Karpas-422 (cell line): ENCODE measurements at places on chromosomes 2 and 18. TPM values are rescaled to one million over a fixed set of nuclear protein-coding genes. Genes with fewer than 3 reads are reported as not detected.

TEKT4 gene
- total RNA-seq: not detected in 2 replicates

CCDC74A gene
- total RNA-seq: 7.8 and 18.6 TPM in 2 replicates

STON1 gene
- total RNA-seq: 0.63 and 2.8 TPM in 2 replicates

IRS1 gene
- total RNA-seq: 3.5 and 3.9 TPM in 2 replicates

DNA sequence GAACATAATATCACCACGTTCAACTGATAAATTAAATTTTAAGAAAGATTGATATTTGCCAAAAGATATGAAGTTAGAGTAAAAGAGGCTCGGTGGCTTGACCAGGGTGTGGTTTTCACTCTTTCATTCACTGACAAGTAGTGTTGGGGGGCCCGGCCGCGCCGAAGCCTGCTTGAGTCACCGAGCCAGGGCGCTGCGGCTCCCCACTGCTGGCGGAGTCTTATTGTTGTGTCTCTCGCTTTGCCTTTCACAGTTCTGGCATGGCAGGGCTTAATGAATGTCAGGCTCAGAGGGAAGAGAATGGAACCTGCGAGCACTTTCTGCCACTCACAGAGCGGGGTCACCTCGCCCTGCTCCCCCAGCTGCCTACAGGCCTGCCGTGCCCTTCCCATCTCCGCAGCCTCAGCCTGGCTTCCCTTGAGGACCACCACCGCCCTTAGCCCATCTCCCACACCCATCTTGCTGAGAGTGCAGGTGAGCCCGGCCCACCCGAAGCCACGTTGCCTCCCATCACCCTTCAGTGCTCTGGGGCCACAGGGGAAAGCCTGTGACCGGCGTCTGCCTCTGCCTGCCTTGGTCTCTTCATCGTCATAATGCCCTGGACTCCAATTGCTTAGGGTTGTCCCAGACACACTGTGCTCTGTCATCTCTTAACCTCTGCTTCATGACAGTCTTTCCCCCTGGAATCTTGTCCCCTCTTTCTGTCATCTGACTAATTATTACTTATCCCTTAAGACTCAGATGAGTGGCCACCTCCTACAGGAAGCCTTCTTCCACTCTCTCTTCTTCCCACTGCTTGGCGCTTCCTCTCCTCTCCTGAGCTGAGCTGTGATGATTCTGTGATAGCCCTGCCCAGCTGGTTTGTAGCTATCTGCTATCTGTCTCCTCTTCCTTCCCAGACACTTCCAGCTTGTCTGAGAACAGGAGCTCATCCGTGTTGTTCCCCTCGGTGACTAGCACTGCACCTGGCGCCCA lies 142.5 kb downstream of the FAM210A start:
- peaks cover 99% of the 10 kb centered on the region for H3K4me1 ChIP-seq
- no peaks in the 10 kb centered on the region for H3K27me3 ChIP-seq
- H3K4me3 ChIP-seq: peak overlapping the region; percentile 42
- H3K27ac ChIP-seq: peak overlapping the region; percentile 99

- no peaks in the 10 kb centered on the region for H3K4me1 ChIP-seq
- no peaks in the 10 kb centered on the region for H3K36me3 ChIP-seq
- DNase-seq: peak; percentile 54
- no peak overlapping the region for H3K27ac ChIP-seq
- no peak overlapping the region for H3K4me3 ChIP-seq
Measured at GRCh38 chr2:75204833-75205232, 5.5 kb upstream of the TACR1 start.

DNA sequence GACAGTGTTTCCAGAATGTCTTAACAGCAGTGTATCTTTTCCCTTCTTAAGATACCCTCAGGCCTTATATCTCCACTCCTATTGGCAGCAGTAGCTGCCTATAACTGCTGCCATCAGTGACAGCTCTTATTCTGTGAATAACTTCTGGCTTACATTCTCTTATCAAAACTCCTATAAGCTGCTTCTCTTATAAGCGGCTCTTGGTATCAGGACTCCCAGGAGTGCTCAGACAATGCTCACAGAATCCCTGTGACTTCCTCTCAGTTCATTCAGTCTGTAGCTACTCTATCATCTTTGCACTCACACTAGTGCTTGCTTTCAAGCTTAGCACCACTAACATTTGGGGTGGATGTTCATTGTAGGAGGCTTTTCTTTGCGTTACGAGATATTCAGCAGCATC lies 143.7 kb upstream of the CDH7 start:
- no peak overlapping the region for H3K27ac ChIP-seq
- DNase-seq: no peak
- no peaks in the 10 kb centered on the region for H3K36me3 ChIP-seq
- no peaks in the 10 kb centered on the region for H3K27me3 ChIP-seq

DNA sequence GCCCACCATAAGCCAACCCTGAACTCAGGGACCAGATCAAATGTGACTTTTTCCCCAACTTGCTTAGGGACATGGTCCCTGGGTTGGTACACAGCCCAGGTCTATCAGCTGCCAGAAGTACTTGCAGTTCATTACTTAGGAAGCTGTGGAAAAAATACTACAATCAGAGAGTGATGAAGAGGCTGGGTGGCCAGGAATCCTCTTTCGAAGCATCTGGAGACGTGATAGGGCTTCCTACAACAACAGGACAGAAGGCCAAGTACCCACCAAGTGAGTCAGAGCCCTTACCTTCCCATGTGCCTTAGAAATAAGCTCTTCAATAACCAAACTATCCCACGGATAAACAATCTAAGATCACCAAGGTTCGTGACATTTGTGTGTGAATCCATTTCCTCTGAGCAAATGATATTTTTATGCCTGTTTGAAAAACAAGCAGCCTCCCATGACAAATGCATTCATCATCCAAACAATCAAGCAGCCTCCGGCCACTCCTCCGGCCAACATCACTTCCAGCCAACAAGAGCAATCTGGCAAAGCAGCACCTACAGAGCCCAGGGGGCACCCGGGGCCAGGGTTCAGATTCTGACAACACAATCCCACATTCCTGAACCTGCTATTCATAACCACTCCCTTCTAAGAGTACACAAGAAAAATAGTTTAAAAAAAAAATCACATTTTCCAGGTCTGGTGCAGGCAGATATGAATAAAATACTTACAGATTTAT lies 26.4 kb downstream of the TBC1D8 start:
- DNase-seq: no peak
- no peak overlapping the region for H3K27ac ChIP-seq
- no peaks in the 10 kb centered on the region for H3K27me3 ChIP-seq
- no peak overlapping the region for H3K4me3 ChIP-seq

DNA sequence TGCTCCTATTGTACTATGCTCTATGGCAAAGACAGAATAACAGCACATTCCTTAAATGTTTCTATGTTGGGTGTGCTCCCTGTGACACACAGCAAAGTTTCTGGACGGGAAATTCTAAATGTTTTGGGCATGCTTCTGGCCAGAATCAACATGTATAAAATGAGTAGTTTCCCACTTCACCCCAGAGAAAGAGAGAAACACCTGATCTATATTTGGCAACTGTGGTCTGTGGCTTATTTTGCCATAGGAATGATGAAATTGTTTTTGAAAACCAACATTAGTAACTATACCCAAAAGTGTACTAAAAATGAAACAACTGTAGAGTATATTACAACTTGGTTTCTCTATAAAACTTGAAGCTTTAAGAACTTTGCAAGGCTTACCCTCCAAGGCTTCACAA lies 89.1 kb downstream of the RAD51AP2 start:
- H3K36me3 ChIP-seq: no peaks in the 10 kb centered on the region
- no peak overlapping the region for H3K4me3 ChIP-seq
- no peaks in the 10 kb centered on the region for H3K4me1 ChIP-seq
- no peak for DNase-seq

GRCh38 chr2:195535911-195536522 lies 121.0 kb upstream of the SLC39A10 start:
- no peaks in the 10 kb centered on the region for H3K36me3 ChIP-seq
- H3K4me3 ChIP-seq: no peak overlapping the region
- H3K4me1 ChIP-seq: peaks cover 30% of the 10 kb centered on the region
- no peaks in the 10 kb centered on the region for H3K27me3 ChIP-seq
- no peak overlapping the region for H3K27ac ChIP-seq

DNA sequence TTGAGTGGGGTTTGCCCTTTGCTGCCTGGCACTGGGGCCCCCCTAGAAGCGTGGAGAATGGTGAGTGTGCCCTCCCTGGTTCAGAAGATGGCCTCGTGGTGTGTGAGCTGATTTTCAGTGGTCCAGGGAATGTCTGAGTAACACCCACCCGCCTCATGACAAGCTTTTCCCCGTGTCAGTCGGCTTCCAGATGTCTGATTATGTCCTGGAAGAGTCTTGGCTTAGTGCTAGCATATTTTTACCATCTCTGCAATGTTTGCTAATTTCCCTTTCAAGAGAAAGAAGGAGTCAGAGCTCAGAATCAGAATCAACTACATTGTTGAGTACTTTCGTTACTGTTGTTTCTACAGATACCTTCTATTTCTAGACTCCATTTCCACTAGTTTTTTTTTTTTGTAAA lies 214.7 kb downstream of the SEPTIN10 start:
- no peak overlapping the region for H3K4me3 ChIP-seq
- no peak for DNase-seq
- no peaks in the 10 kb centered on the region for H3K4me1 ChIP-seq
- H3K27me3 ChIP-seq: no peaks in the 10 kb centered on the region
- no peaks in the 10 kb centered on the region for H3K36me3 ChIP-seq

DNA sequence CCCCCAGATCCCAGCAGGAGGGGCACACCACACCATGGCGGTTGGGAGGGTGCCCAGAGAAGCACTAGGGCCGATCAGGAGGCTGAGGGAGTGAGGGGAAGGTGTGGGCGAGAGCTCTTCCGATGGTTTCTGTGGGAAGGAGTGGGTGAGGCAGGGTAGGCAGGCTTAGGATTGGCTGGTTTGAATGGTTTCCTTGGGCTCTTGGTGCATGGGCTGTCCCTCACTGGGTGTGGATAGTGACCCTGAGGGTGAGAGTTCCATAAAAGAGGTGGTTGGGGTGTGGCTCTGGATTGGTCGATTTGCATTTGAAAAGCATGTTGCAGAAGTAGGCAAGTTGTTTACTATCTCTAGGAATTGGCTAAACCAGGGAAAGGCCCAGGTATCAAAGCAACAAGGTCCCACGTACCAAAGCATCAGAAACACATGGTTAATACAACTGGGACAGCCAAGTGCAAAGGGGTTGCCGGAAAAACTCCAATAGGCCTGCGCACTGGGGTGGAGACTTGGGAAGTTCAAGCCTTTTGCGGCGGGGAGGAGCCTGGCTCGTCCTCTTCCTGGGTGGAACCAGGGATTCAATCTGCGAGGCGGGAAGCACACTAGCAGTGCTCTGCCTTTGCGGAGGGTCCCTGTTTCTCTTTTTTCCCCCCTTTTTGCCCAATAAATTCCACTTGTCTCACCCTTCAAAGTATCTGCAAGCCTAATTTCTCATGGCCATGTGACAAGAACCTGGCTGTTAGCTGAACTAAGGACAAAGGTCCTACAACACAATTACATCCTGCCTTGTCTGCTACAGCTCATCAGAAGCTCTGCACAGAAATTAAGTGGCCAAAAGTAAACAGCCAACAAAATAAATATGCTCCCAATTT lies 43.2 kb downstream of the IL1R2 start:
- H3K27ac ChIP-seq: no peak overlapping the region
- H3K4me1 ChIP-seq: no peaks in the 10 kb centered on the region
- no peak for DNase-seq
- H3K27me3 ChIP-seq: no peaks in the 10 kb centered on the region
- H3K36me3 ChIP-seq: no peaks in the 10 kb centered on the region

DNA sequence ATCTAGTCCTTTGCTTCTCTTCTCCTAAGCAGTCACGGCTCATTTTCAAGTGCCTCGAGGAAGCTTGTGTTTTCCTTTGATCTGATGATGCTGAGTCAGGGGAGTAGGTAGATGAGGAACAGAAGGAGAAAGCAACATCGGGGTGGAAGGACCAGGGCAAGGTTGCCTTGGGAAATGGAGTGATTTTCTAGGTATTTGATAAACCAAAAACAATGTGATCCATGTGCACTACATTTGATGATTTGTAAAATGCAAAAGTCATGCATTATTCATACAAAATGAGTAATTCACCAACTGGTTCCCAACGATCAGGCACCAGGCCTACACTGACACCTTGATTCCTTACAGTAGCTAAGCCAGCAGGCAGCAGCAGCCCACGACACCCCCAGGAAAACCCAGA lies 205.3 kb downstream of the ANAPC1 start:
- H3K4me3 ChIP-seq: no peak overlapping the region
- no peaks in the 10 kb centered on the region for H3K36me3 ChIP-seq
- peaks cover 18% of the 10 kb centered on the region for H3K4me1 ChIP-seq
- H3K27ac ChIP-seq: no peak overlapping the region
- no peak for DNase-seq
- no peaks in the 10 kb centered on the region for H3K27me3 ChIP-seq

- no peaks in the 10 kb centered on the region for H3K4me1 ChIP-seq
- H3K4me3 ChIP-seq: no peak overlapping the region
- DNase-seq: no peak
- no peaks in the 10 kb centered on the region for H3K27me3 ChIP-seq
Measured at GRCh38 chr2:181231151-181231550, 226.0 kb upstream of the ITGA4 start.

GRCh38 chr2:17589406-17590035 lies 49.0 kb downstream of the VSNL1 start:
- no peak for DNase-seq
- H3K36me3 ChIP-seq: no peaks in the 10 kb centered on the region
- H3K4me1 ChIP-seq: no peaks in the 10 kb centered on the region
- no peak overlapping the region for H3K4me3 ChIP-seq
- no peaks in the 10 kb centered on the region for H3K27me3 ChIP-seq

- no peaks in the 10 kb centered on the region for H3K4me1 ChIP-seq
- H3K27ac ChIP-seq: no peak overlapping the region
- H3K36me3 ChIP-seq: no peaks in the 10 kb centered on the region
- no peak overlapping the region for H3K4me3 ChIP-seq
- no peak for DNase-seq
Measured at GRCh38 chr2:237567276-237568029, 1.1 kb downstream of the PRLH start.

GRCh38 chr2:127906206-127906926 lies 20.6 kb upstream of the AMMECR1L start:
- no peak overlapping the region for H3K27ac ChIP-seq
- no peaks in the 10 kb centered on the region for H3K27me3 ChIP-seq
- DNase-seq: peak; percentile 46
- H3K4me3 ChIP-seq: no peak overlapping the region
- no peaks in the 10 kb centered on the region for H3K36me3 ChIP-seq

DNA sequence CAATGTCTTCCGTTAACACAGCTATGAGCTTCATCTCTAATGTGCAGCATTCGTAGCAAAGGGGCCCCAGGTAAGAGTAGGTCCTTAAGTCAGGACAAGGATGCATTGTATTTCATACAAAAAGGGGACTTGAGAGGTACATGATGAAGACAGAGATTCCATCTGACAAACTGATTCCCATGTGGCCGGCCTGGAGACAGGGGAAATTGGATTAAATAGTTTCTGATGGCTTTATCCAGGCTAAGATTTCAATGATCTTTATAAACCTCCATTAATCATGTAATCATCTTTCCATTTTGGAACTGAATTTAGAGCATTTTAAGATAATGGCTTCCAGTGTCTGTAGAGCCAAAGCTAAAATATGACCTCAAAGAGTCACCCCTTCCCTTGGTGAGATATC lies 111.3 kb downstream of the NCKAP5 start:
- no peaks in the 10 kb centered on the region for H3K27me3 ChIP-seq
- no peaks in the 10 kb centered on the region for H3K4me1 ChIP-seq
- DNase-seq: no peak
- no peak overlapping the region for H3K27ac ChIP-seq
- H3K4me3 ChIP-seq: no peak overlapping the region
- H3K36me3 ChIP-seq: no peaks in the 10 kb centered on the region
